ENCODE measurements at places on chromosomes 2 and 18. TPM values are rescaled to one million over a fixed set of nuclear protein-coding genes. Genes with fewer than 3 reads are reported as not detected.

IL1RL2 gene
- 0.99 TPM for total RNA-seq

DNA sequence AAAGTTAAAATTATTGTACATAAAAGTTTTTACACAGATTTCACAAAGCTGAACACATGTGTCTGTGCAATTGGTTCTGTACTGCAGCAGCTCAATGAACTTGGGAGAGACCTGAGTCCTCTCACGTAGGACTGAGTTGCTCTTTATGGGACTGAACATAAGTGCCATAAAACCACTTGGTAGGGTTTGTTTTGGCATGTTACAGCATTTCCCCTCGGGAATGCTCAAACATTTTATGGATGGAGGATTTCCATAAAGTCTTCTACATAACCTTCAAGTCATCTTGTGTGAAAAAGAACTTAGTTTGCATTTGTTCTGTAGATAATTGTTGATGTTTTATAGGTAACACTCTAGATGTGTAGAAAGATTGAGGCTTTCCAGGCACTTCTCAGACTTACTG is 15.9 kb downstream of the LYPD6 start:
- DNase-seq = no peak

- DNase-seq = no peak
Observed at GRCh38 chr2:132429351-132429750, 12.7 kb downstream of the GPR39 start.

- DNase-seq = no peak
Observed at GRCh38 chr2:2027271-2027670, 283.0 kb upstream of the PXDN start.

GRCh38 chr2:134245340-134245984 is 8.4 kb upstream of the MGAT5 start:
- DNase-seq = peak; percentile 76
